ENCODE measurements at places on chromosomes 7 and 10.

DNA sequence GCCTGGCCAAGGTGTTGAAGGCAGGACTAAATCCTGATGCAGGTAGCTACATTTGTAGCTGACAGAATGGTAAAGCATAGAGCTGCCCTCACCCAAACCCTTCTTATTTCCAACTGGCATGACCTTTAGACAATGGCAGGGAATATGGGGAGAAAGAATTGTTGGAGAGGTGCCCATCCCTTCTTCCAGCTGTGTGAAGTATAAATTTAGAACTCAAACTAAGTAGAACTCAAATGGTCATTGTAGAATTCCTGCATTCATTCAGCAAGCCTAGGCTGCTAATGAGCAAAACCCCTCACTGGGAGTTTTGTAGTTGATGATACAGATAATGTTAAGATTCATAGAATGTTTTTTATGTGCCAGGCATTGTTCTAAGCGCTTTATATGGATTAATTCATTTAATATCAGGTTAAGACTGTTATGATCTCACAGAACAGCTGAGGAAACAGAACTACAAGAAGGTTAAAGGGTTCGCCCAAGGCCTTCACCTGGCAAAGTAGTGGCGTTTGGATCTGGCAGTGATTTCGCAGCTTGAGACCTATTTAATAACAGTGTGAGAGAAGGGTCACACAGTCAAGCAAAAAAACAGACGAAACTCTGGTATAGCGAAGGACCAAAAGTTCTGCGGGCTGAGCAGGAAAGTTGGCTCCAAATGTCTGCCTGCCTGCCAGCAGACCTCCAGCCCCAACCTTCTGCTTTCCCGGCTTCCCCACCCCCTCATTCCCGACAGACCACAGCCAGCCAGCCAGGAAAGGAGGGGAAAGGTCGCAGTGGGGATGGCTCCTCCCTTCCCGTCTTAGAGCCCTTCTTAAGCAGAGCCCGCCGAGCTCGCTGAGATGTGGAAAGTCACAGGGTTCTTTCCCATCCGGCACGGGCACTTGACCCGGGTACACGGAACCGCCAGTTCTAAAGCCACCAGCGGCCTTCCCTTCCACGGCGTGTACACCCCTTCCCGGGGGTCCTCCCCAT, 1.6 kb upstream of the HILPDA start:
- no peak for DNase-seq

DNA sequence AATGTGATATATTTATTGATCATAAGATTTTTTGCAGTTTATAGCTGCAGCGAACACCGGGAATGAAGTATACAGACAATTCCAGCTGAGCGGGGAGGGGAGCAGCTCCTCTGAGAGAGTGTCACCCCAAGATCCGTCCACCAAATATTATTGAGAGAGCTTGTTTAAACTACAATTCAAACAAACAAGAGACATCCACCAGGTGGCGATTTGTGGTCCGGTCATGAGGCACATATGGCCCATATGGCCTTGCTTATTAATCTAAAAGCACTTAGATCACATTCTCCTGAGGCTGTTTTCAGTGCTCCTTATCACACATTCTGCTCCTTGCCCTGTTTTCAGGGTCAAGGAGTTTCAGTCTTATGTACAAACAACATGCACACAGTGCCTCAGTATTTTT, 83.1 kb downstream of the THSD7A start:
- DNase-seq, result no peak

DNA sequence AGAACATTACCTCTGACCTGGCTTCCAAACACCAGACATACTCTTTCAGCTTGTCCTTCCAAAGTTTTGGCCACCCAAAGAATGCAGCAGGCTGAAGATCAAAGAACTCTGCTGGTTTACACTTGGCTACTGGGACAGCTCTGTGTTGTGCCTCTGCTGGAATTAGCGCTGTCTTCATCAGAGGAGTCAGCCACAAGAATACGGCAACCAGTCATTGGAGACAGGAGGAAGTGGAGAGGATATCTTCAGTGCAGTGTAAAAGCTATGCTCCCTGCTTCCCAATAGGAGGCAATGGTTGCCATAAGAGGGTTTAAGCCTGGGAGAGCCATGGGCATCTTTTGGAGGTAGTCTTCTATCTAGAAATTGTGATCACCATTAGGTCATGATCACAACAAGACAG, 126.7 kb upstream of the WNT16 start:
- DNase-seq, result no peak

DNA sequence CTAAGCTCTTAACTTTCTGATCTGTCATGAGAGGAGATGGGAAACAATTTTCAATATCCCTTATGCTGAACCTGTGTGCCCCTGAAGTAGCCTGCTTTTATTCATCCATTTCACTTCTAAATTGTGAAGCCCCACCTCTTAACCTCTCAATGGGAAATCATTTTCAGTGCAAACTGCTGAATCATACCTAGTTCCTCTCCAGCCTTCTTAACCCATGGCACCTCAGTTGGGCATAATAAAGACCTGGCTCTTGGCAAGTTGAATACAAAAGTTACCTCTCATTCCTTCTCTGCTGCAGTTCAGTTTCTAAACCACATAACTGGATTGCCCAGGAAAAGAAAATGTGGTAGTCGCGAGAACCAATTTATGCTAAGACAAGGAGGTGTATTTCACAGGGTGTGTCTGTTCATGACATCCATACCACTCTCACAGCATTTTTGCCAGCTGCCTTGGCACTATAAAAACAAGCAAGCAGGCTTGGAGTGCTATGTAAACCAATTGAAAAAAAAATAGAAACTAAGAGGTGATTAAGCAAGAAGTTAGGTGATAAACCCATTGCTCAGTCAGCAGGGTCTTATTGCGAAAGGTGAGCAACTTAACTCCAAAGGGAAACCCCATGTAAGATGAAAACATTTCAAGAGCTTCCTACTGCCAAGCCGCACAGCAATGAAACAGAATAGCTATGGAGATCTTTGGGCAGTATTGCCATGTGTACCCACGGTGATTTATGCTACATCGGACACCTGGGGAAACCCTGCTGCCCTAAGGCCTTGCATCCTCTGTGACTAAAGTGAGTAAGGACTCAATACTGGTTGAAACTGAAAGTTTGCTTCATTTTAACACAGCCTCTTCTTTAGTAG, 57.0 kb upstream of the DKK1 start:
- no peak for DNase-seq

DNA sequence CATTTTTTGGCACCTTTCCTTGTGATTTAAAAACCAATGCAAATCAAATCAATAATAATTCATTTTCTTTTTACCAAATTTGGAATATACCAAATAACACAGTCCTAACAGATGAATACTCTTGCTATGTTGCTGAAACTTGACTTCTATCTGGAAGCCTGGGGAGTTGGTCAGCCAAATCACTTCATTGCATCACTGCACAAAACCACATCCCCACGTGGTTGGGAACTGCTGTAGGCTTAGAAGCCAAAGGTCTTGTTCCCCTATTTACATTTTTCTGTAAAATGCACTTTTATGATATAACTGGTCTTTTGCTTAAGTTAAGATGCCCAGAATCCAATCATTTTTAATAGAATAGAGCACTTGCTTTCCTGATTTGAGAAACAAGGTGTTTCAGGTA, 15.2 kb downstream of the GPR85 start:
- no peak for DNase-seq

- DNase-seq, result no peak
Measured at GRCh38 chr7:150587551-150587950, 20.4 kb downstream of the GIMAP4 start.

- DNase-seq, result no peak
Measured at GRCh38 chr7:19107356-19108146, 9.9 kb downstream of the TWIST1 start.

DNA sequence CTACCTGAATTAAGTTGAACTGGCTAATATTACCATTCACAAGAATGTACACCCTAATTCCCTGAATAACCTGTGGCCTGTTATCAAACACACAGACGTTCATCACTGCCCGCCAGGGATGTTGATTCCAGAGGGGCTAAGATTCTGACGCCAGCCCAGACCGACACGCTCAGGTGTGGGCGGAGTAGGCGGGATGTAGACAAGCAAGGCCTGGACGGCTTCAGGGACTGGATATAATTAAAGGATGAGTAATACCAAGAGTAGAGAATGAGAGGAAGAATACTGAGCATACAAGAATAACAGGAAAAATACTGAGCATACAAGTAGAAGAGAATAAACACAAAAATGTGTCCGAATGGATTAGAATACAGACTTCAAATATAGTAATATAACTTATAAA, 29.0 kb downstream of the CUBN start:
- DNase-seq, result no peak

- DNase-seq, result no peak
Measured at GRCh38 chr10:86170255-86171108, 196.1 kb downstream of the GRID1 start.

DNA sequence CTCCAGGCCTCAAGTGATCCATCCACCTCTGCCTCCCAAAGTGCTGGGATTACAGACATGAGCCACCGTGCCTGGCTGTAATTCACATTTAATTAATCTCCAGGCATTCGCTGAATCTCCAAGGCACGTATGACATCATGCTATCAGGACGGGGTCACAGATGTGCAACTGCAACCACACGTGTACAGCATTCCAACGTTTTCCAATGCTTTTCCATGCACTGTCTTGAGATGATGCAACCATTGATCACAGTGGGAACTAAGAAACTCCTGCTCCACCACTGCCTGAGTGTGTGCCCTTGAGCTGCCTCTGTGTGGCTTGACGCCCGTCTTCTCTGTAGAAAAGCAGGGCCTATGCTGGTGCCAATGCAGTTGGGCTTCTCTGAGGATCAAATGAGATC, 119.8 kb upstream of the LYZL2 start:
- DNase-seq, result no peak

GRCh38 chr7:65925040-65925439, 52.2 kb downstream of the VKORC1L1 start:
- no peak for DNase-seq

- DNase-seq, result no peak
Measured at GRCh38 chr10:3874990-3875841, 90.2 kb upstream of the KLF6 start.

DNA sequence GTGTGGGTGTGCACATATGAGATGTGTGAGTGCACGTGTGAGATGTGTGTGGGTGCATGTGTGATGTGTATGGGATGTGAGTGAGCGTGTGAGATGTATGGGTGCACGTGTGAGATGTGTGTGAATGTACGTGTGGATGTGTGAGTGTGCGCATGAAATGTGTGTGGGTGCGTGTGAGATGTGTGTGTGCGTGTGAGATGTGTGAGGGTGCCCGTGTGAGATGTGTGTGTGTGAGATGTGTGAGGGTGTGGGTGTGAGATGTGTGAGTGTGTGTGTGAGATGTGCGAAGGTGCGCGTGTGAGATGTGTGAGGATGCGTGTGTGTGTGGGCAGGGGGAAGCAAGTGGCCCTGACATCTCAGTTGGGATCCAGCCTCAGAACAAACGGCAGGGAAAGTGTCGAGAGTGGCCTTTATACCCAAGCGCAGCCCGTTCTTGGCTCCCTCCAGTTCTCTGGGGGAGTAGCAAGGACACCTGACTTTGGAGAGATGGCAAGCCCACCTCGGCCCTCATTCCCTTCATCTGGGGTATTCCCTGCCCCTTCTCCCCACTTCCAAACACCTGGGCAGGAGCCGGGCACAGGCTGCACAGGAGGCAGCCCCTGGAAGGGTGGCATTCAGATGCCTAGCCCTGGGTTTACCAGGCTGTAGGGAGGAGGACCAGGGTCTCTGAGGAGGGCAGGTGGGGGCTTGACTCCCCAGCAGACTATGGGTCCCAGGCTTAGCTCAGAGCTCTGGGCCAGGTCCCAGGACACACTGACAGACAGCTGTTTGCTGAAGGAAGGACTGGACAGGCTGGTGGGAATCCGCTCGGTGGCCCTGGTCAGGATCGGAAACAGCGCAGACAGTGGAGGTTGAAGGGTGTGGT, 31.6 kb downstream of the PPIF start:
- DNase-seq, result no peak

GRCh38 chr10:71579668-71580067, 139.9 kb downstream of the C10orf105 start:
- DNase-seq, result no peak

- no peak for DNase-seq
Measured at GRCh38 chr10:71972746-71973695, 8.8 kb downstream of the CHST3 start.

DNA sequence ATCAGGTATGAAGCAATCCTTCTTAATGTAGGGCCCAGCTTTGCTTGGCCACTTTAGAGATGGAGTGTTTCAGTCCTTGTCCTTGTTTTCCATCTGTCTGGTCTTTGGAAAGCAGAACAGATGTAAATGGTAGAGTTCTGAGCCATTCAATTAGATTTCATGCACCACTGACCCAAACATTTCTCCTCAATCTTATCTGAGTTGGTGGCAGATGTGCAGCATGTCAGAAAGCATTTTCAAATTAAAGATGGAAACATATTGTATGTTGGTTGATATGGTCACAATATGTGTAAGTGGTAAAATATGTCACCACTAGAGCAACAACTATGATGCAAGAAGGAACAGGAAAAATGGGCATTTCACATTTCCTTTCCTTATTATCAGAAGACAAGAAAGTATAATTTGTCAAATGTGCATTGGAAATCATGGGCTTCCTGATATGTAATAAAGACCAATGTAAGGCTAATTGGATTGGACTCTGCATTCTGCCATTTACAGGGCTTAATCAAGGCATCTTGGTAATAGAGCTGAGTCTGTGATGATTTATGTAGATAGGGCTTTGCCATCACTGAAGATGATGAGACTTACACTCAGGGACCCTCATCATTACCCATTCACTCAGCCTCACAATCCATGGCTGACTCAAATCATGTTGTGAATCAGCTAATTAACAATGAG, 750.7 kb downstream of the NRG3 start:
- DNase-seq, result no peak

- no peak for DNase-seq
Measured at GRCh38 chr10:49010295-49010694, 70.7 kb upstream of the LRRC18 start.

DNA sequence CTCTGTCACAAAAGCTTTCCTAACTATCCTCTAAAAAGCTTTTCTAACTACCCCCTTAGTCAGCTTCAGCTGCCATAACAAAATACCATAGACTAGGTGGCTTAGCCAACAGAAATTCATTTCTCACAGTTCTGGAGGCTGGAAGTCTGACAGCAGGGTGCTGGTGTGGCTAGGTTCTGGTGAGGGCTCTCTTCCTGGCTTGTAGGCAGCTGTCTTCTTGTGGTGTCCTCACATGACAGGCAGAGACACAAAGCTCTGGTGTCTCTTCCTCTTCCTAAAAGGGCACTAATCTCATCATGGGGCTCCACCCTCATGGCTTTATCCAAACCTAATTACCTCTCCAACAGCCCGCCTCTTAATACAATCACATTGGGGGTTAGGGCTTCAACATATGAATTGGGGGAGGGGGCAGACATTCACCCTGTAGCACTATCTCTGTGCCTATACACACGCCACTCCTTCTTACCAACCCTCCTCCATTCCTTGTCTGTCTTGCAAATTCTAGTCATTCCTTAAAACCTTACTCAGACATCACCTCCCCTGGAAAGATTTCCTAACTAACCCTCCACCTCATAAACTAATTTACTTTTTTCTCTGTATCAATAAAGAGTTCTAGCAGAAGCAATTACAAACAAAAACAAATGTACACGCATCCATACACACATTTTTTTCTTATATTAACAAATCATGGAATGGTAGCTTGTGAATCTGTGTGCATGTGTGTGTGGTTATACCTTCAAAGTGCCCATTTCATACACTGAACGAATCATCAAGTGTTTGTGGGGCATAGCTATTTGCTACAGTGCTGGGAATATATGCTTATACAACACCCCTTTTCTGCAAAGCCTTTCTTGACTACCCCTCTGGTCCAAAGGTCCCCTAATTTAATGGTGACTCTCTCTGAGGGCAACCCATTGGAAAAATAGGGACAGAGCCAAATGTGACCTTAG, 26.4 kb downstream of the RHOBTB1 start:
- no peak for DNase-seq

- DNase-seq, result no peak
Measured at GRCh38 chr10:130243015-130243414, 106.8 kb downstream of the GLRX3 start.

GRCh38 chr7:150852371-150852905, at the start of gene AOC1:
Gene AOC1, plus strand, starts transcription at chr7:150852517. Its CDS starts 3,954 bp downstream, at chr7:150856471.
- no peak for DNase-seq

Measured in stimulated activated CD4-positive, alpha-beta T cell treated with anti-CD3 and anti-CD28 coated beads, TNF-alpha, amount 100 ng/mL, for 24 hours (primary cell).